ENCODE measurements at places on chromosomes 5 and 9.

GRCh38 chr5:53407373-53407772 lies 73.1 kb upstream of the FST start:
- DNase-seq: no peak

- no peak for DNase-seq
Observed at GRCh38 chr9:76916231-76916630, 10.3 kb upstream of the PRUNE2 start.

DNA sequence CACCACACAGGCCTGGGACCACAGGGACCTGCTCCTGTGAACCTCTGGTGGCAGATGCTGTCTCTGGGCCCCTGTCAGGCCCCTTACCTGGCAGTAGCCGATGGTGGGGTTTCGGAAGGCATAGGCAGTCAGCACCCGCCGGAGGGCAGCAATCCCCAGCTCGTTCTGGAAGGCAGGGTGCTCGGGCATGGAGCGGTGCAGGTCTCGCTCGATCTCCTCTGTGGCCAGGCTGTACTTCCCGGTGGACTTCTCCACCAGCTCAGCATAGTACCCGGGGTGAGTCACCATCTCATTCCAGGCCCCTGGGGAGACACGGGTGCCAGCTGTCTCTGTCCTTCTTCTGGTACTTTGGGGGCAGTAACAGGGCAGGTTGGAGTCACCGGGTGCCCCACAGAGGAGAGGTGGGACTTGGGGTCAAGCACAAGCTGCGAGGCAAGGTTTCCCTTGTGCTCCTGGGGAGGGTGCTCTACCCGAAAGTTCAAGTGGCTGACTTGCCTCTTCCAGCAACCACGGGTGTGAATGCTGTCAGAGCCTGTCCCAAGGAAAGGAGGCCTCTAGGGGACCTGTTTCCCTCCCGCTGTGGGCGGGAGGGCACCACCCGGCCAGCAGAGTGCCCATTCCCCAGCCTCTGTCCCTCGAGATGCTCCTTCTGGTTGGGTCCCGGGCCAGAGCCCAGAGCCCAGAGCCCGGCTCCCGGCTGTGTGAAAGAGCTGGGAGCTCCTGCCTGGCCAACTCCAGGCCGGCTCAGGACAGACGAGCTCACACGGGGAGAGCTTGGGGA lies 19.8 kb upstream of the MRNIP start:
- no peak for DNase-seq

GRCh38 chr5:97094579-97095317 lies 47.7 kb downstream of the LIX1 start:
- no peak for DNase-seq

- no peak for DNase-seq
Observed at GRCh38 chr5:178839319-178839704, 20.4 kb upstream of the ZNF354B start.

- DNase-seq: no peak
Observed at GRCh38 chr9:23663536-23663935, 162.5 kb downstream of the ELAVL2 start.

GRCh38 chr5:116719106-116719505 lies 144.5 kb upstream of the SEMA6A start:
- DNase-seq: no peak
